ENCODE measurements at places on chromosomes 5 and 9.

DNA sequence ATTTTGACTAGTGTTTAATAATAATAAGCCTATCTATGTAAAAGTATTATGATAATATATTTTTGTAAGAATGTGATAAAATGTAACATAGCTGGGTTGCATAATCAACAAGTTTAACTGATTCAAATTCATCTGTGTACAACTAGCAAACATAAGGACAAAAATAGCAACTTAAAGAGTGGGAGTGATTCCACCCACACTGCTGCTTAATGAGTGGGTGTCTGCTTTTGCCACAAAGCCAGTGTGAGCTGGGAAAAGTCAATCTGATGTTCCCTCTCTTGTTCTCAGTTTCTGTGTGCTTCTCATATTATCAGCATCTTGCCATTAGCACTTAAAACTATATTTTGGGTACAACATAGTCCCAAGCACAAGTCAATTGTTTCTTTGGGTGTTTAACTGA is 111.1 kb upstream of the DPYSL3 start:
- no peak for DNase-seq

DNA sequence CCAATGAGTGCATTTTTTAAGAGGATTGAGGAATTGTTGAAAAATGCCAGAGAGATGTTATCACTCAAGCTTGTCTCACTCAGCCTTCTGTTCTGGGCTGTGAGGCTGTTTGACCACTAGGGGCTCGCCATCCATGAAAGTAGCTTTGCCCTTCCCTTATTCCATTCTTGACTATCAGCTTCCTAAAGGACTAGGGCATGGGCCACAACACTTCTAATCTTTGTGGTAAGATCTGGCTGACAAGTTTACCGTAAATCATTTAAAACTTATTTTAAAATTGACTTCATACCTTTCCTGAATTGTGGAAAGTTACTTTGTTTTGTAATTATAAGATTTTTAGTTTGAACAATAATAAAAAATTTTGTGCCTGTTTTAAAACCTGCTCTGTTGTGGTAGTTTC is 49.5 kb downstream of the TJP2 start:
- DNase-seq, result no peak

- DNase-seq, result no peak
Measured at GRCh38 chr5:105057001-105057436, 1494.4 kb upstream of the NUDT12 start.

- DNase-seq, result no peak
Measured at GRCh38 chr5:147098233-147098790, 136.5 kb upstream of the STK32A start.

DNA sequence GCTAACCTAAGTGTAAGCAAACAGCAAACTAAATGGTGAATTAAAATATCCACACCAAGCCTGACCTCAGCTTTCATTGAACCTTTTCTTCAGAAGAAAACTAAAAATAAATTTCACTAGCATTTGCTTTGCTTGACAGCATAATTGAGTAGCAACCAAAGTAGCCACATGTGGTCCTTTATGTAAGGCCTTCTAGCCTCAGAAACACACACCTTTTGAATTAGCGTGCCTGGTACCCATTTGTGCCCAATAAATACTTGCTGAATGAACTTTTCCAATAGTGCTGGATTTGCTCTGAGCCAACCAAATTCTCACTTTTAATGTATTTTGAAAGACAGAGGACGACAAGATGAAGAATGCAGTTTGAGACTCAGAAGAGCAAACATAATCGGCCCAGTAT is 2.1 kb upstream of the NIPBL start:
- DNase-seq, result no peak

GRCh38 chr5:148924817-148925216 is 98.4 kb downstream of the ADRB2 start:
- DNase-seq, result no peak

GRCh38 chr5:172335721-172336120 is 52.2 kb upstream of the UBTD2 start:
- no peak for DNase-seq

- no peak for DNase-seq
Measured at GRCh38 chr9:86975036-86975435, 27.7 kb upstream of the GAS1 start.

DNA sequence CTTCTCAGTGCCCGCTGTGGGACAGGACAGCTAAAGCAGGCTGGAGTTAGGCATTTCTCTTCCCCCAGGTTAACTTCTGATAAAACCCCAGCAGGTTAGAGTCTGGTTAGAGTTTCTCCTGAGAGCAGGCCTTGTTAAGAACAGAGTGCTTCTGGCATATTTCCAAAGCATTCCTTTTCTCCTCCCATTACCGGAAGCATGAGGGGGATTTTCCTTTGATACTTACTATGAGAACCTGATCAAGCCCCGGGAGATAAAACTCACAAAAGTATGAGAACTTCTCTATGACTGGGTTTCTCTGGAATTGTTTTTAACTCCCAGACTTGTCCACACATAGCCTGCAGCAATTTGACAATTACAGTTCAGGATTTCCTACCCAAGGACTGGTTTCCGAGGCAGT is 77.4 kb upstream of the MAST4 start:
- no peak for DNase-seq

GRCh38 chr9:85859765-85860164 is 81.2 kb upstream of the NAA35 start:
- DNase-seq, result no peak

GRCh38 chr9:108316630-108317029 is 539.2 kb downstream of the ACTL7B start:
- no peak for DNase-seq

- DNase-seq, result no peak
Measured at GRCh38 chr9:104536756-104537155, at the start of gene OR13C3. OR13C3 (minus strand) TSS chr9:104536856; CDS start chr9:104536723, 133 bp downstream.

- DNase-seq, result no peak
Measured at GRCh38 chr9:78502566-78502965, 205.6 kb downstream of the PSAT1 start.

- DNase-seq, result no peak
Measured at GRCh38 chr9:120383999-120384924, 195.7 kb downstream of the CDK5RAP2 start.

DNA sequence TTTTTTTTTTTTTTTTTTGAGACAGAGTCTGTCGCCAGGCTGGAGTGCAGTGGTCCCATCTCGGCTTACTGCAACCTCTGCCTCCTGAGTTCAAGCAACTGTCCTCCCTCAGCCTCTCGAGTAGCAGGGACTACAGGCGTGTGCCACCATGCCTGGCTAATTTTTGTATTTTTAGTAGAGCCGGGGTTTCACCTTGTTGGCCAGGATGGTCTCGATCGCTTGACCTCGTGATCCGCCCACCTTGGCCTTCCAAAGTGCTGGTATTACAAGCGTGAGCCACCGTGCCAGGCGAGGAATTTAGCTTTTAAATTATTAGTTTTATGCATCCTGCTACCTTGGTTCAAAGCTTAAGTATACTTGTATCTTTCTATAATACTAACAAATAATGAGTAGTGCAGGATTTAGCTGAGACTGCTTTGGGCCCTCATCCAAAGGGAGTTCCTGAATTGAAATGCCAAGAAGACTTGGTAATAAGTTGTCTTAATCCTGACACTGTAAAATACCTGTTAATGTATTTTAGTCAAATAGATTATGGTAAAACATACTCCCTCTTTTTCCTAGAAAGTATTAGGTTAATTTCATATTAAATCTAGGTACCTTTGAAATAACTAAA is 5.0 kb downstream of the CDC42SE2 start:
- no peak for DNase-seq

DNA sequence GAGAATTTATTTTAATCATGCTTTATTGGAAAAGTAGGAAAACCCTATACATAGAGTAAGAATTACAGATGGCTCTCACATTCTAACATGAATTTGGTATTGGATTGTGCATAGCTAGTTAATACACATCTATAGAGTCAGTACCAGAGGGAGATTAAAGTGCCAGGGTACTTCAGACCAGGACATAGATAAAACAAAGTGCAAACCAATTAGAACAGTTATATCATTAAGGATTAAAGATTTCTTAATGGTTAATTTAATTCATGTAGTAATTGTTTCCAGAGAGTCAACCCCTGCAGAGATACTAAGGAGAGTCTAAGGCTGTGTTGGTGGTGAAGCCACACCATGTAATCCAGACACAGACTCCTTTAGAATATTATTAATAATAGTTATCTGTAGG is 8.8 kb downstream of the ISOC1 start:
- DNase-seq, result no peak

- no peak for DNase-seq
Measured at GRCh38 chr9:14337615-14338014, 23.7 kb upstream of the NFIB start.

DNA sequence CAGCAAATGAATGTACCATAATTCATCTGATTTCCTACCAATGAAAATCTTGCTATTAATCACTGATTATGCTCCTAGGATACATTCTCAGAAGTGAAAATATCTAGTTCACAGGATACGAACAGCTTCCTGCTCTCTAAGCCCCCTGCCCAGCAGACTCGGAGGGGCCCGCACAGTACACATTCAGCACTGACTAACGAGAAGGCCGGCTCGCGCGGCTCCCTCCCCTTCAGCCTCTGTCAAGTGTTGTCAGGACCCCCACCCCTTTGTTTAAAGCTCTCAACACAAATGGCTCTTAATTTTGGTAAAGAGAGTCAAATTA is 82.0 kb downstream of the PRRT1B start:
- no peak for DNase-seq

DNA sequence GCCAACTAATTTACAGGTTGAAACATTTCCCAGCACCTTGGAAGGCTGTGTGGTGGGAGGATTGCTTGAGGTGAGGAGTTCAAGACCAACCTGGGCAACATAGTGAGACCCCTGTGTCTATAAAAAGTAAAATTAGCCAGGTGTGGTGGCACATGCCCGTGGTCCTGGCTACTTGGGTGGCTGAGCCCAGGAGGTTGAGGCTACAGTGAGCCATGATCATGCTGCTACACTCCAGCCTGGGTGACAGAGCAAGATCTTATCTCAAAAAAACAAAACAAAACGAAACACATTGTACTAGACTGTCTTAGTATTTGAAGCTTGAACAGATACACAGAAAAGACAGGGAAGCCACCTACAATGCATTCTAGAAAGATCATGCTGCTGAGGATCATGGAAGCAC is 2.8 kb upstream of the HSDL2 start:
- DNase-seq, result no peak

GRCh38 chr5:82393951-82394350 is 115.8 kb upstream of the RPS23 start:
- DNase-seq, result no peak

GRCh38 chr9:79877943-79878602 is 306.3 kb downstream of the TLE4 start:
- no peak for DNase-seq

DNA sequence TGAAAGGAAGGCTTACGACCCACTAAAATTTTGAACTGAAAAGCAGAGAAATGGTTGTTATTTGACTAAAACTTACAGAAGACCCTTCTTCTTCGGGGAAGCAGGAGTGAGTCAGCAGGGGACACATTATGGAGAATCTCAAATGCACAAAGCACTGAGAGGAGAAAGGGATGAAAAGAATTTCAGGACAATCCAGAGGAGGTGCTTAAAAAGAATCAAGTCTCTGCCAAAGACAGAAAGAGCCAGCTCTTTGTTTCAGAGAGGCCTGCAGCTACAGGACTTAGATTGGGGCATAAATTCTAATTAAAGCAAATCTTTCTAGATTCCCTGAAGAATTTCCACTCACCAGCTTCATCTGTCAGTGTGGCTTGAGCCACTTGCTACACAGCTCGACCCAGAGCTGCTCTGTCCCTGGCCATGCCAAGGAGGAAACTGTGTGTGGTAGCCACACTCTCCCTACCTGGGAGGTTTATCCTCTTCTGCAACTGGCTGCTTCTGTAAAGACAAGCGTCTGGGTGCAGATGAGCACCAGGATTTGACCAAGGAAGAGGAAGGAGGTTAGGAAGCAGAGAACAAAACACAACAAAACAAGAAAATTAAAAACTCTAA is 89.9 kb downstream of the SEMA5A start:
- no peak for DNase-seq

- DNase-seq, result no peak
Measured at GRCh38 chr9:86774116-86774515, 173.2 kb downstream of the GAS1 start.

DNA sequence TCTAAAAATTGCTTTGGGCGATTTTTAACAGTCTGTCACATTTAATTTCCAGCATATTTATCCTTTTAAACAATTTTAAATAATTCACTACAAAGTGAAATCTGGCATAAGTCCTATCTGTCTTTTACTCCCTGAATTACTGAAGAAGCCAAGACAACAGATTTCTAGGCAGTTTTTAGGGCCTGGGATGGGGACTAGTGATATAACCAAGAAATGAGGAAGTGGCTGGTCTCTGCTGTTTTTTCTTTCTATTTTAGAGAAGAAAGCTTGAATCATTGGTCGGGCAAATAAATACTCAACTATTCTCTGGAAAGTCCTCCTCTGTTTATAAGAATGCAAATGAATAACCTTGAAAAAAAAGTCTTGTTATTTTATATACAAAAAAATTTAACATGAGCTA is 79.7 kb upstream of the SSBP2 start:
- DNase-seq, result no peak

DNA sequence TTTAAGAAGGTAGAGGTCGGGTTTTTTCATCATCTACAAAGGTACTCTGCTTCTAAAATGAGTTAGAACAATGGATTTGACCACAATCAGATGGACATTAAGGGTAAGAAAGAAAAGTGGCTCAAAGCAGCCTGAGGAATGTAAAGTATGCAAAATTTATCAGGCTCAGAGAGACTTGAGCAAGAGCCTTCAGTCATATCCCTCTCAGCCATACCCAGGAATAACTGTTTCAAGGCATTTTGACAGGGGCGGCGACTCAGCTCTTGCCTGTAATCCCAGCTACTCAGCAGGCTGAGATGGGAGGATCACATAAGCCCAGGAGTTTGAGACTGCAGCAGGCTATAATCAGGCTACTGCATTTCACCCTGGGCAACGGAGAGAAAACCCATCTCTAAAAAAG is 38.8 kb upstream of the ANXA2R start:
- DNase-seq, result no peak

GRCh38 chr9:77013206-77013931 is 6.1 kb upstream of the FOXB2 start:
- DNase-seq, result no peak

GRCh38 chr9:121830441-121831140 is 179.2 kb downstream of the DAB2IP start:
- DNase-seq, result no peak

- DNase-seq, result no peak
Measured at GRCh38 chr5:132380741-132381140, 11.2 kb downstream of the SLC22A5 start.

DNA sequence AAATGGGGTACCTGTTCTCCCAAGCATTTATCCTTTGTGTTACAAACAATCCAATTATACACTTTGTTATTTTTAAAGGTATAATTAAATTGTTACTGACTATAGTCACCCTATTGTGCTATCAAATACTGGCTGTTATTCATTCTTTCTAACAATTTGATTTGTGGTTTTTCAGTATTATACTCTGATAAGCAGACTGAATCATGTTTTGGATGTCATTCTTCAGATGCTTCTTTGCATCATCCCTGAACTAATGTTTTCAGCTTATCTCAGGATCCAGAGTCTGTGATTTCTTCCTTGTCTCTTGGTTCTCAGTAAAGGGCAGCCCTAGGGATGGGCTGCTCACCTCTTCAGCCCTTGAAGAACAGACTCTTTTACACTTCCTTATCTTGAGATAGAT is 177.8 kb upstream of the SGCD start:
- no peak for DNase-seq

Measured in CD4-positive, alpha-beta T cell treated with Interleukin-6 at 100 ng/mL for 8 hours (primary cell).